Activated T-cell treated with anti-CD3 and anti-CD28 coated beads, Interleukin-2, amount 50 U/mL, for 24 hours (primary cell): ENCODE measurements at places on chromosomes 2 and 18.

- no peak for DNase-seq
Observed at GRCh38 chr2:110807522-110807921, 75.1 kb downstream of the ACOXL start.

GRCh38 chr2:170843656-170844055, 27.0 kb downstream of the GAD1 start:
- no peak for DNase-seq

GRCh38 chr18:72091369-72091768, 452.8 kb downstream of the CBLN2 start:
- DNase-seq = no peak

DNA sequence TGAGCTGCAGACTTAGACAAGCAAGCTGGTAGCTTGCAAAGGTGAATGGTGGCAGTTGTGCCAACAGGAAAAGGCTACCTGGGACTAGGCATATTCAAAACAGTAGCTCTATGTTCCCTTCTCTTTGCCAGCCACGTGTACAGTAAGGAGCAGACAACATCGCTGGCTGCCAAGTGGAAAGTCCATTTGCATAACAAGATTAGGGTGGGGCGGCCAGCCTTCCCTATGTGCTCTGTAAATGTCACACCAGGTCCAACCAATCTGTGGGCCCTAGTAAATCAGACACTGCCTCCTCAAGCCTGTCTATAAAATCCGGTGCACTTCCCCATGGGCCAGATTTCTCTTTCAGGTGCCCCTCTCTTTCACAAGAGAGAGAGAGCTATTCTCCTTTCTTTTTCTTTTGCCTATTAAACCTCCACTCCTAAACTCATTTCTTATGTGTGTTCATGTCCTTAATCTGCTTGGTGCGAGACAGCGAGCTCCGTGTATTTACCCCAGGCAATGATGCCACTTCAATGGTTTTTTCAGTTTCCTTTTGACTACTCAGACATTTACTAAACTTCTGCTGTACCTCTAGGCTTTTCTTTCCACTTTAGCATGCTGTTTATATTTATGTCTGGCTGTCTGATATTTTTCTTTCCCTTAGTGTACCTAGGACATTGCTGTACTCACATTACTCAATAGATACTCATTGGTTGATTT, 297.4 kb upstream of the GCFC2 start:
- DNase-seq = no peak

DNA sequence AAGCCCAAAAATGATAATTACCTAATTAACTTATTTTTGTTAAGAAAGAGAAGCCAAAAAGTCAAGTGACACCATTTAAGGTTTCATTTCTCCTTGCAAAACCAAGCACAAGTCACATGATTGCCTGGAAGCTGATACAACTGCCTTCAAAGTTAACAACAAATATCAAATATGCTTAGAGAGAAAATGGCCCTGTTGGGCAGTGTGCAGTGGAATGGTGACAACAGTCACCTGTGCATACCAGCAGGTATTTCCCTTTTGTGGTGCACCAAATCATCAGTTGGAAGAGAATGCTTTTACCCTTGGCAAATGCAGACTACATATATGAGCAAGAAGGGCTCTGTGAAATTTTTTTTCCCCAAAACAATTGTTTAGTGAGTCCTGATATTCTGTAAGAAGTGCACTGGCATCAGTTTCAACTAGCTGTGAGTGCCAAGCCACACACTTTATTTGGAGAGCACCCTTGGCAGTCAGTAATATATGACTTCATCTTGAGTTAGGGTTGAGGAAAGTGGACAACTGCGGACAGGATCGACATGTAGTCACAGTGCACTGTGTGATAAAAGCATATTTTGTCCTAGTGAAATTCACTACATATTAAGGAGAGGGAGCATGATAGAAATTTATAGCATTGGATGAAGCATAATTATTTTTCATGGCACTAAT, 74.9 kb upstream of the DOCK10 start:
- DNase-seq = no peak

GRCh38 chr2:189900726-189901125, 116.5 kb downstream of the PMS1 start:
- no peak for DNase-seq

GRCh38 chr2:28630341-28630740, 121.3 kb upstream of the PPP1CB start:
- no peak for DNase-seq

- no peak for DNase-seq
Observed at GRCh38 chr18:67043276-67043675, 439.4 kb upstream of the CDH19 start.

GRCh38 chr2:102334486-102334885, 21.1 kb upstream of the IL18R1 start:
- DNase-seq = no peak

- DNase-seq = no peak
Observed at GRCh38 chr18:63132819-63133200, 186.8 kb downstream of the BCL2 start.

GRCh38 chr2:100184055-100184737, 41.8 kb upstream of the AFF3 start:
- DNase-seq = no peak

GRCh38 chr2:9170458-9171130, 36.0 kb upstream of the ASAP2 start:
- DNase-seq = no peak

GRCh38 chr2:98899041-98899702, 36.9 kb downstream of the CRACDL start:
- DNase-seq = no peak

GRCh38 chr2:156398176-156398575, 38.0 kb upstream of the GPD2 start:
- DNase-seq = no peak

- DNase-seq = no peak
Observed at GRCh38 chr2:222613715-222614331, 42.1 kb downstream of the FARSB start.

DNA sequence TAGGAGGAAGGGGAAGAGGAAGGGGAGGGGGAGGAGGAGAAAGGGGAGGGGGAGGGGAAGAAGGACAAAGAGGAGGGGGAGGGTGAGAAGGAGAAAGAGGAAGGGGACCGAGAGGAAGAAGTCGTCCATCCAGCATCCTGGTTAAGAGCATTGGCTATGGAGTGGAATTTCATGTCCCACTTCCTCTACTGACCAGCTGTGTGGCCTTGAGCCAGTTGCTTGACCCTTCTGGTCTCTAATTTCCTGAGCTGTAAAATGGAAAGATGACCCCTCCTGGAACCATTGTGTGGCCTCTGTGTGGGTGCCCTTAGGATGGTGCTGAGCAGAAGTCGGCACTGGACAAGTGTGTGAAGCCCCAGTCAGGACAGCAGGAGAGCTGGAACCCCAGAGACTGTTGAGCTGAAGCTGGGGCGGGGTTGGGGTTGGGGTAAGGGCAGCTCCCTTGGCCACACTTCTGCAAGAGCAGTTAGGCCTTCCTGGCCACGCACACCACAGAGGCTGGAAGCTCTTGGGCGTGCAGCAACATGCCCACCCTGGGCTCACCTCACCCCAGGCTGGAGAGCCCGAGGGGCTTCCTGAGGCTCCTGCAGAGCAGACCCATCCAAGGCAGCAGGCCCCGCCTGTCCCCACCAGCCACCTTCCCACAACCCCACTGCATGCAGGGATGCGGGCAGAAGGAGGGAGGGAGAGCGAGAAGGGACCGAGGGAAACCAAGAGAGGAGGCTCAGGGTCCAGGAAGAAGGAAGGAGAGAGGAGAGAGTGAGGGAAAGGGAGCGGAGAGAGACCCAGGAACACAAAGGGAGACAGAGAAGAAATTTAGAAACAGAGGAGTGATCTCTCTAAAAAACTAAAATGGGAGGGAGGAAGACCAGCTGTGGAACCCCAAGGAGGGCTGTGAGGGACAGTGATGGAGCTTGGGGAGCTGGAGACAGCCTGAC, 16.2 kb downstream of the ADRA2B start:
- DNase-seq = peak; percentile 27

GRCh38 chr2:66541646-66542045, 106.7 kb downstream of the MEIS1 start:
- DNase-seq = no peak

DNA sequence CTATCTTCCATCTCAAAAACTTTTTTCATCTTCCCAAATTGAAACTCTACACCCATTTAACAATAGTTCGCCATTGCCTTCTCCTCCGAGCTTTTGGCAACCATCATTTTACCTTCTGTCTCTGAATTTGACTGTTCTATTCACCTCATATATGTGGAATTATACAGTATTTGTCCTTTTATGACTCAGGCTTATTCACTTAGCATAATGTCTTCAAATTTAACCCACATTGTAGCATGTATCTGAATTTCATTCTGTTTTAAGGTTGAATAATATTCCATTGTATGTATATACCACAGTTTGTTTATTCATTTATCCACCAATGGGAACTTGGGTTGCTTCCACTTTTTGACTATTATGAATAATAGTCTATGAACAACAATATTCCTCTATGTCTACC, 233.9 kb downstream of the GPD2 start:
- no peak for DNase-seq

GRCh38 chr2:191959209-191959608, 112.3 kb upstream of the CAVIN2 start:
- DNase-seq = no peak
